ENCODE measurements at places on chromosomes 5 and 9.

GRCh38 chr9:23290973-23291372, 535.1 kb downstream of the ELAVL2 start:
- DNase-seq, result no peak

DNA sequence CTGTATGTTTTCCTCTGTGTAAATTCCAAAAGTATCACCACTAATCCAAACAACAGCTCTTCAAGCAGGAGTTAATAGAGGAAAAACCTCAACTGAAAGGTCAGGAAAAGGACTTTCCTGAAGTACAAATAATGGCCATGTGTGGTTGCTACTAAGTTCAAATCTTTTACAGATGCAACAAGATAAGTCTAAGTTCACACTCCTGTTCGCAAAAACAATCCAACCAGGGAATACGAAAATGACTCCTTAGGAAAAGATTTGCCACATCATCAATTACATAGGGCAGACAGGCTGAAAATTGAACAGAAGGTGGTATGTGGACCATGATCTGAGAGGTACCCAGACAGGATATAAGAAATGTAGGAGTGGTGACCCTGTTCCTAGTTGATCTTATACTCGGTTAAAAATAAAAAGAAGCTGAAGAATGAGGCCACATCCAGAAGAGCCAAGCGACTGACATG, 210.2 kb downstream of the TSSK1B start:
- no peak for DNase-seq

DNA sequence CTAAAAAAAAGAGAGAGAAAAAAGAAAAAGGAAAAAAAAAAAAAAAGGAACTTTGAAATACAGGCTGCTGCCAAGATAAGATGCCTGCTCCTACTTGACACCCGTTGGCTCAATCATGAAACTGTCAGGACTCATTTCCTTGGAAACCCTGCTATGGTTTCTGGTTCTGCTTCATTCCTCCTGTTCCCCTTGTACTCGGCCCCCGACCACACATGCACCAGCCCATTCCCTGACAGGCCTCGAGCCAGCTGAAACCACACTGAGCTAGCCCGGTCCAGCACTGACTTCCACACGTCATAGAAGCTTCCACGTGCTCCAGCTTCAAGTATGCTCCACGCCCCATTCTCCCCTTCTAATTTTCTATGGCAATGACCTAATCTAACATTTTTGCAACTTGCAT, 93.2 kb downstream of the MYO10 start:
- DNase-seq, result no peak

DNA sequence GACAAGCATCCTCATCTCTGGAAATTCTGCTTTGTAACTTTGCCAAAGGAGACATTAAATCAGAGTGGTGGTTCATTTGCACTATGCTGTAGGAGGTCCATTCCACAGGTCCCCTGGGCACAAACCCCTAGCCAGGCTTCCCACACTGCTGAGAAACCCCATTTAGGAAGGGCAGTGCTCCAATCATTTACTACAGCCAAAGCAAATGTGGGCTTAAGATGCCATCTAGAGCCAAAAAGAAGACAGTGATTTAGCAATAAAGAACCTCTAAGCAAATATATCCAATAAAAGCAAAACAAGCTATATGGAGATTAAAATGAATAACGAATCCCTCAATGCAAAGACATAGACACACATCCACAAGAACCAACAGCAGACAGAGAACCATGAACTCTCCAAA, 129.0 kb upstream of the ALDH1B1 start:
- no peak for DNase-seq

DNA sequence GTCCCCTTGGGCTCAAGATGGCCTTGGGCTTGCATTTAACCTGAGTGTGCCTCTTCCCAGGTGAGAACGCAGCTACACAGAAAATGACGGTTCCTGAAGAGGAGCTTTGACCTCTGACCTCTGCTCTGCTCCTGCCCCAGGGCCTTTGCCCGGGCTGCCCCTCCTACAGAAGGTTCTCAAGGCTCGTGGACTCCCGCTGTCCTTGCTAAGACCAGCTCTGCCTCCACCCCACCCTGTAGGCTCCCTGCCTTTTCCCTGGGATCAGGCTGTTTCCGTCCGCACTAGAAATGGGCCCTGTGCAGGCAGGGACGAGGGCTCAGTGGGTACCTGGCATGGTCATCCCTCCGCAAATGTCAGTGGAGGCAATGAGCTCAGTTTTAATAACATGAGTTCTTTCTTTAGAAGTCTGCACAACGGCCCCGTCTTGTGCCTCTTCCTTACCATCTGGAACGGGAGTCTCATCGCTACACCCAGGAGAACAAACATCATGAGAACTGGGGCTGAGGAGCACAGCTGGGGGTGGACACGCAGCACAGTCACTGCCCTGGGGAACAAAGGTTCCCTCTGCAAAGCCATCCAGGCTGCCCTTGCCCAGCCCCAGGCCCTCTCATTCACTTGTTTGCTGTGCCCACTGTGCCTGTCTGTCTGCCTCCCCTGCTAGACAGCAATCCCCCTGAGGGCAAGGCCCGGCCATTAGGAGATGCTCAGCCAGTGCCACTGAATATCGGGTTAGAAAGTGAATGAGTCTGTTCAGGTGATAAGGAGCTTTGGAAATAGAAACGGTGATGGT, 26.7 kb upstream of the LPCAT1 start:
- DNase-seq, result no peak

DNA sequence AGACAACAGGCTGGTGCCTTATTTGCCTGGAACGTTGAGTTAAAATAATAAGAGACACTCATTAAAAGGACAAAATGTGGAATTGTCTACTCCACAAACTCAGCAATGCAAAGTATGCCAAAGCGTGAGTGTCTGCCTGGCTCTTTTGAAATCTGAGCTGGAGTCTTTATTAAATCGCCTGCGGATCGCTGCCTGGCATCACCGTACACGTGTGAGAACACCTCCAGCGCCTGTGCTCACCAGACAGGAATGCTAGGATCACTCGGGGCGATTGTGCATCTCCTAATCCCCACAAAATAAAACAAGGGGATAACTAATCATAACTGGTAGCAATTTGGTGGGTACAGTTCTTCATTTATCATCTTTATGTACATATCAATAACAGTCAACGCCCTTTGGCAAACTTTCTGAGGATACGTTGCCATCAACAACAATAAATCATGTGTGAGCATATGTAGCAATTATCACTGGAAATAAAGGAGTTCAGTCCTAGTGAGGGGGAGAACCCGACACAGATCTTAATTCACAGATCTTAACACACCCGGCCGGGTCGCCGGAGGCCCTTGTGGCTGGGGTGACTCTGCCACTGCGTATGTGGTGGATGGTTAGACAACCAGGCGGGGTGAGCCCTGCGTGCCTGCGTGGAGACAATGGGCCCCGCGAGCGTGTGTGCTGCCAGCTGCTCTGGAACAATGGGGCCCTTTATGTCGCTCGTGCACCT, 284.9 kb upstream of the IRX1 start:
- no peak for DNase-seq

GRCh38 chr5:53424686-53425615, 55.5 kb upstream of the FST start:
- DNase-seq, result no peak

DNA sequence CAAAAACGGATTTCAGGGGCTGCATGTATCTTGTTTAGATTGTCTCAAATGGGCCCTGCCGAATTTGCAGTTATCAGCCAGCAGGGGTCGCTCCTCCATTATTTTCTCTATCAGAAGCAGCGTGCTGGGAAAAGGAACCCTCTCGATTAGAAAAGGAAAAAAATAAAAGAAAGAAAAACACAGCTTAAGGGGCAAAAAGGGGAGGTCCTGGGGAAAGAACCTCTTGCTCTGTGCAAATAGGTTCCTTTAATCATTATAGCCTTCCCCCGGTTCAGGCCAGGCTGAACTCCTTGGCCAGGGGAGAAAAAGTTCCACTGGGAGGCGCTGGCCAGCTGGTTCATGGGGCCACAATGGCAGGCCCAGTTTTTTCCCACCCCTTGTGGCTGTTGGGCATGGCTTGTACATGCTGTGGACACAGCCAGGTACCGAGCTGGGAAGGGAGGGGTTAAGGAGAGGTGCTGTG, 25.0 kb upstream of the CAPSL start:
- peak; percentile 25 for DNase-seq

DNA sequence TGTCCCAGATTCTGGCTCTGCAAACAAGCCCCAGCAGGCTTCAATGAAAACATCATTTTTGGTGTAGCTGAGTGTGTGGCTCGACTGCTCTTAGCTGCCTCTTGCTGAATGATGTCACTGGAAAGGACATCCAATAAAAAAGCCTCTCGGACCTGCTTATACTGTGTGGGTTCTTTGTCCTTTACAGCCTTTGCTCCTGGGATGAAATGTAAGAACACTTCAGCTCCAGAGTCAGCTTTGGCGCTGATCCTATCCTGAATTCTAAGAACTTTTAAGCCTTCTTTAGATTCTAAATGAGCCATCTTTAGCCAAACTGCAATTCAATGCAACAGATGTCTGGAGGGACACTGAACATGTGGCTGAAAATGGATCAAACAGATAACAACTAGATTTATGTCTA, 404.6 kb upstream of the C9orf72 start:
- no peak for DNase-seq

DNA sequence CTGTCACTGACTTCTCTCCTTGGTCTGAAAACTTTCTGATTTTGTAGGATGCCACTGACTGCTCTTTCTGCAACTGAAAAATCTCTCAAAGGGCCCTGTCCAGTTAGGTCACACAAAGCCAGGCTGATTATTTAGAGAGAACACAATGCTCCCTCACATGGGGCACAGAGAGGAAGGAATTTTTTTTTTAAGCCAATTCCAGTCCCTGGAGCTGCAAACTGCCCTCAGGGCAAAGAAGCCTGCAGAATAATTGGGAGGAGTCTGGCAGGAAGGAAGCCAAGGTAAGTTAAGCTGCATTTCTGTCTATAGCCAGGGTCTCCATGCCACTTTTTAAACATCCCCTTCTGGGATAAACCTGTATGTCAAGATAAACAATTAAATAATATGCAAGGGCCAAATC, 305.5 kb downstream of the ZSWIM6 start:
- no peak for DNase-seq

GRCh38 chr5:66306844-66307315, 162.8 kb downstream of the SREK1 start:
- no peak for DNase-seq

GRCh38 chr5:53201746-53202145, 92.2 kb upstream of the MOCS2 start:
- no peak for DNase-seq

GRCh38 chr5:60395712-60396329, 304.1 kb downstream of the DEPDC1B start:
- DNase-seq, result no peak

- peak; percentile 49 for DNase-seq
These were observed 135.2 kb downstream of the AOPEP start for GRCh38 chr9:94861589-94862272.

DNA sequence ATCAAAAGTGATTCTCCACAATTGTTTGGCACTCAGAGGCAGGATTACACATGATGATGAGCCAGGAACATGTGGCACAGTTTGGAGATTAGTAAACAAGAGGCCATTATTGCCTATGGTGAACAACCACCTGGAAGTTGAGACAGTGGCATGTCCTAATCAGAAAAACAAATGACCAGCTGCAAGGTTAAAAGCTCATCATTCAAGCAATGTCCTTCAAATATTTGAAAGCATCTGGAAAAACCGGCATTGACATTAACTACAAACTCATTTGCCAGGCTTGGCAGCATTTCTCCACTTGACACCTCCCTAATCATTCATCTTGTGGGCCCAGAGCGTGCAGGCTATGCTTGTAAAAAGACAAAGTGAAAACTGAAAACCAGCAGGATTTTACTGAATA, 80.6 kb upstream of the MEGF10 start:
- no peak for DNase-seq

GRCh38 chr5:140609126-140609525, 23.8 kb downstream of the CD14 start:
- peak; percentile 2 for DNase-seq

DNA sequence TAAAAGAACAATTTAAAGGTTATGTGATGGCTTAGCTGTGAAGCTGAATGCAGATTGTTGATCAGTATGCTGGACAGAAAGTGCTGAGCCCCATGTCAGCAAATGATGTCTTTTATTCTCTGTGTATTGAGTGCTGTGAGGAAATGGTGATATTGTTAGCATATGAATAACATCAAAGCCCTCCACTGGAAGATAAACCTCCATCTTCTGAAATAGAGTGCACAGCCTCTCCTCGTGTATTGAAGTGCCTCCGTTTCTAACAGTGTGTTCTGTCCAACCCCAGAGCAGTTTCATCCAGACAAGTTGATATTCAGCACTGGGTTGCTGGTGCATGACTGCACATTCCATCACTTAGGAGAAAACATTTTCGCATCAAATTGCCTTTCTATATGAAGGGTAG, 242.9 kb downstream of the CSNK1G3 start:
- no peak for DNase-seq

DNA sequence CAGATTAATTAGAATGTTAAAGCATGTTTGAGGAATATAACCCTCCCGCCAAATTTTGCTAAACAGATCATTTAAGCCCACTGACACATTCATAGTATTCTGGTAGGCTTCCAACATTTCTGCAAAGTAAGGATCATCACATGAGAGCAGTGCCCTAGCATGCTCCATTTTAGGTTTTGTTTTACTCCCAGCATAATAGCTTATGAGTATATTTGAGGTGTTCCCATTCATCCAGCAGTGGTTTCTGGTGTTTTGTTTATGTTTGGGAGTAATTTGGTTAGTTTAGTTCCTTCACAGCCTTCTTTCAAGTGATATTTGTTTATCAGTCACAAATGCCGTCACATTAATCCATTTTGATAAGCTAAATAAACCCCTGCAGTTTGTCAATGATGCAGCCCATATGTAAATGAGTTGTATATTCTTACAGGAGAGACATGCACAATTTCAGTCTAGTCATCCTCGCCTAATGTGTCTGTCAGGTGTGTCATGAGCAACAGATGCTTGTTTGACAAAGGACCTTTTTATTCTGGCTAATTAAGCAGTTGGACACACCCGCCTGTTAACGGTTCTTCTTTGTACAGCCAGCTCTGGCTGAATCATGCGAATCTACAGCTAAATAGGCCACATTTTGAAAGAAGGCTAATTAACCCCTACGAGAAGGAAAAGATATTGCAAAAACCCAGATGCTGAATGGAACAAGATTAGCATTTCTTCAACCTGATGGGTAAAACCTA, 124.4 kb downstream of the RFX3 start:
- DNase-seq, result no peak

GRCh38 chr9:69086312-69086711, 50.8 kb downstream of the FXN start:
- DNase-seq, result no peak

DNA sequence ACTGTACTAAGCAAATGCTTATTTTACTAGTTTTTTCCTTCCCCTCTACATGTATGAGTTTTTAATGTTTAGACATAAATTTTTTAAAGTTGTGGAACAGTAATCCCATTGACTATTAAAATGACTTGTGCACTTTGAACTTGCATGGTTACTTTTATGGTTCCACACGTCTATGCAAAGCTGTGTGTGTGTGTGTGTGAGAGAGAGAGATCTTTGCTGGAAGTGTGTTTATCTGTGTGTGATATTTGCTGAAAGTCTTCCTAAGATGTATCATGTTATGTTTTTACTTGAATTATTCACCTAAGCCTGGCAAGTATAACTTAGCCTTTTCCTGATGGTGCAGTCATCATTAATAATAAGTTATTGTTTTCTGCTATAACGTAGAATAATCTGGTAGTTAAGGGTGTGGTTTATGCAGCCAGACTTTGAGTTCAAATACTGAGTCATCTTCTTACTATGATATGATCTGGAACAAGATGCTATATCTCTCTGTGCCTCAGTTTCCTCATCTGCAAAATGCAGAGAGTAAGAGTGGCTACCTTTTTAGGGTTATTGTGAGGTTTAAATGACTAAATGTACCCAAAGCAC, 138.6 kb downstream of the SMARCA2 start:
- no peak for DNase-seq

All from AML-193 (cell line).